ENCODE measurements at places on chromosomes 13 and 19. TPM values are rescaled to one million over a fixed set of nuclear protein-coding genes. Genes with fewer than 3 reads are reported as not detected.

DNA sequence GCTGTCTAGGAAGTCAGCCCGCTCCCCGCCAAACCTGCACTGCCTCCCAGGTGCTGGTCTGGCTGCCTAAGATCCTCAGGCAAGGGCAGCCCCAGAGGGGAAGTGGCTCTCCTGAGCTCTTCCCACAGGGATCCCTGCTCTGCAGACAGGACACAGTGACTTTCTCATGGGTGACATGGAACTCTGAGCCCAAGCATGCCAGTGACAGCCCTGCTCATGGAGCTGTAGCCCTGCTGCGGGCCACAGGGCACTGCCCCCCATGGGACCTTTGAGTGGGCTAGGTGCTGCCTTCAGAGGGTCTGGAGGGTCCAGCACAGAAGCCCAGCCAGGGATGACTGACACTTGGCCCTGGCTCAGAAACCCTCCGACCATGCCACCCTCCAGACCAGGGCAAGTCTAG lies 109.1 kb downstream of the TUBA3C start:
- H3K27ac ChIP-seq = no peak overlapping the region
- no peaks in the 10 kb centered on the region for H3K36me3 ChIP-seq
- no peak overlapping the region for H3K4me3 ChIP-seq

DNA sequence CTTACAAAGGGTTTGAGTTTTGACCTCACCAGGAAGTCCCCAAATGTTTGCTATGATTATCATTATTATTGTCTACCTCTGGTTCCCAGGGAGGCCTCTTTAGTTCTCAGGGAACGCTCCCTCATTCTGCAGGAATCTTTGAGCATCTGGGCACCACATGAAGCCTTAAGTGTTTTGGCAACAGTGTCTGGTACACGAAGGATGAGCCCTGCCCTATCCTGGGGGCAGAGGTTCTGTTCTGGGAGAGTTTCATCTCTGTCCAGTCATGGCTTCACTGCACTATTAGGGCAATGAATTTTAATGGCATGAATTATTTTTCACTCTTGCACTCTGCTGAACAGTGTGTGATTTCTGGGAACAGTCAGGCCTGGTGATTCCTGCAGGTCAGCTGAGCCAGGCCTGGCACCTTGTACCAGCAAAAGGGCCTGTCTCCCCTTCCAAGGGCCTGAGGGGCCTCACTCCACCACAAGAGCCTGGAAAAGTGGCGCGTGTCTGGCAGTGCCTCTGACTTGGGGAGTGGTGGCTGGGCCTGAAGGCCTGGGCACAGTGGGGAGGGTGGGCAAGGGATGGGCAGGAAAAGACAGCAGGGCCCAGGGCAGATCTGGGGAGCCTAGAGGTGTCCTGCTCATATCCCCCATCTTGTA lies 4.6 kb downstream of the FAM187B start:
- no peak for DNase-seq
- no peak overlapping the region for H3K4me3 ChIP-seq
- H3K27me3 ChIP-seq = no peaks in the 10 kb centered on the region
- H3K4me1 ChIP-seq = no peaks in the 10 kb centered on the region
- no peaks in the 10 kb centered on the region for H3K36me3 ChIP-seq

- H3K4me1 ChIP-seq = no peaks in the 10 kb centered on the region
- no peak overlapping the region for H3K27ac ChIP-seq
- no peaks in the 10 kb centered on the region for H3K27me3 ChIP-seq
- no peaks in the 10 kb centered on the region for H3K36me3 ChIP-seq
Observed at GRCh38 chr19:54673222-54673621, 10.4 kb downstream of the LILRB4 start.

GRCh38 chr13:102580552-102581169 lies 16.1 kb upstream of the TPP2 start:
- no peak for DNase-seq
- H3K27me3 ChIP-seq = no peaks in the 10 kb centered on the region
- no peak overlapping the region for H3K4me3 ChIP-seq
- H3K27ac ChIP-seq = no peak overlapping the region
- H3K36me3 ChIP-seq = no peaks in the 10 kb centered on the region

DNA sequence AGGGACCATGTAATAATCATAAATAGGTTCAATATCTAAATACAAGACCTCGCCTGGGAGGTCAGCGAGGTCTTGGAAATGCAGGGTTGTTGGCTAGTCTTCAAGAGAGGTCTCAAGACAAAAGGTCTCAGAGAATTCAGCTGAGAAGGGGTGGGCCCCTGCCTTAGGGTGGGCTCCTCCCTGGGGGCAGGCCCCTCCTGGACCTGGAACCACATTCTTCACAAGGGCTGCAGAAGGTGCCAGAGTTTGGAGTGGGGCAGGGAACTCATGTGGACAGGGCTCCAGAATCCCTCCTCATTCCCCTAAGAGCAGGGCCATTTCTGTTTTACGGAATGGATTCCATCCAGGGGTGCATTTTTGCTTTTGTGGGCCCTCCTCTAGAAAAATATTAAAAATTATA lies 10.2 kb downstream of the CEACAM18 start:
- DNase-seq = no peak
- no peaks in the 10 kb centered on the region for H3K36me3 ChIP-seq
- H3K4me3 ChIP-seq = no peak overlapping the region

DNA sequence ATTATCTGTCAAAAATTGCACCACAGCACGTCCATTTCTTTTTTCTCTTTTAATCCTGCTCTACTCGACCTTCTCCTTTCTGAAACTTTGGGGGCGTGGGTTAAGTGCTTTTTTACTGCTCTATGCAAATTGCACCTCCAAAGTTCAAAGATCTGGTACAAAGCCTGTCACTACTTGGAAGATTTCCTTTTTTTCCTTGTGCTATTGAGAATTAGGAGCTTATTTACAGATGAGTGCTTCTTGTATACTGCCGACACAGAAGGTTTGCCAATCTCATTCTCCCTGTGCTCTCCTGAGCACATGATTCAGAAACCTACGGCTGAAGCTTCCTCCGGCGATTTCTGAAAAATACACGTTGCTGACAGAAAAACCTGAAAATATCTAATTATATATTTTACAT lies 94.8 kb downstream of the TEX29 start:
- DNase-seq = no peak
- peaks cover 11% of the 10 kb centered on the region for H3K27me3 ChIP-seq
- no peaks in the 10 kb centered on the region for H3K36me3 ChIP-seq
- H3K4me1 ChIP-seq = no peaks in the 10 kb centered on the region

The UBE2L5 gene
- total RNA-seq = not detected

The TLE6 gene
- total RNA-seq = 1.3 TPM

- H3K36me3 ChIP-seq = no peaks in the 10 kb centered on the region
- H3K4me3 ChIP-seq = no peak overlapping the region
- H3K27me3 ChIP-seq = no peaks in the 10 kb centered on the region
- peaks cover 44% of the 10 kb centered on the region for H3K4me1 ChIP-seq
- DNase-seq = peak; percentile 42
Observed at GRCh38 chr13:33207615-33207961, 78.0 kb downstream of the STARD13 start.

DNA sequence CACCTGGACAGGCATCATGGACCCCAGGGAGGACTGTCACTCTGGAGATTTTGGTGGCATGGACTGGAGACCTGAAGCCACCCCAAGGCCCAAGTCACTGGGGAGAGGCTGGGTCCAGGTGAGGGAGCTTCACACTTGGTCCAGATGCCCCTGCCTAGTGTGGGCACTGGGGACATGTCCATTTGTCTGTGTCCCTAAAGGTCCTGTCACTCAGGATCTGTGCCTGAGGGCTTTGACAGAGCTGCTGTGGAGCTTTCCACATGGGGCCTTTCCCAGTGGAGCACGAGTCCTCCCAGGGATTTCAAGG lies 40.5 kb upstream of the CEACAM8 start:
- no peak overlapping the region for H3K27ac ChIP-seq
- no peak for DNase-seq
- H3K4me3 ChIP-seq = no peak overlapping the region
- no peaks in the 10 kb centered on the region for H3K4me1 ChIP-seq
- no peaks in the 10 kb centered on the region for H3K36me3 ChIP-seq

DNA sequence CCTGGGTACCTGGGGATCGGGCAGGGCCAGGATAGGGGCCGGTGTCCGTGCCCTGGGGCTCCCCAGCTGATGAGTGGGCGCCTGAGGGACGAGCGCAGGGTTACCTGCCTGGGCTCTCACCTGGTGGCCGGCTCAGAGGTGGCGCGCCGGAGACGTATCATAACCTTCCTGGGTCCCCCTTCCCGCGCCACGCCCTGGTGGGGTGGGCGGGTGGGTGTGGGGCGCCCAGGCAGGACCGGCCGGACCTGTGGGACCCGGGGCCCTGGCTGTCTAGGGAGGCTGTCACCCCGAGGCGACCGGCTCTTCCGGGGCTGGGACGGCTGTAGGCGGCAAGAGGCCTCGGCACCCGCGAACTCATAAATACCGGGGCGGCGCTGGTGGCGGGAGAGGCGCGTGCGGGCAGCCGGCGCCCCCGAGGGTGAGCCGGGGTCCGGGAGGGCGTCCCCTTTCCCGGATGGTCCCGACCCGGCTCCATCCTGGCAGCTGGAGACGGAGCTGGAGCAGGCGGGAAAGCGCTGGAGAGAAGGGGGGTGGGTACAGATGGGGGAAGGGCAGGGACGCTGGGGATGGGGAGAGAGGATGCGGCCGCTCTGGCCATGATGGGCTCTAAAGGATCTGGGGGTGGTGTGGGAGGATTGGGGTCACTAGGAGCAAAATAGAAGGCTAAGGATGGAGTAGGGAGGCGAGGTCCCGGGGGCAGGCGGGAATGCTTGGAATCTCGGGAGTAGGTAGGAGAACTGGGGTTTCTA lies at the start of gene ACP7:
Gene ACP7, plus strand, starts transcription at position 386 of the 749 bp plus-strand sequence. CDS start 902 bp downstream, outside the sequence.
- H3K27me3 ChIP-seq = no peaks in the 10 kb centered on the region
- DNase-seq = no peak
- H3K4me3 ChIP-seq = peak within 1 kb of the TSS; percentile 27
- no peaks in the 10 kb centered on the region for H3K36me3 ChIP-seq
- H3K4me1 ChIP-seq = no peaks in the 10 kb centered on the region

GRCh38 chr19:1853295-1854038 lies 5.2 kb upstream of the REXO1 start:
- no peaks in the 10 kb centered on the region for H3K27me3 ChIP-seq
- DNase-seq = peak; percentile 76
- no peaks in the 10 kb centered on the region for H3K4me1 ChIP-seq
- H3K4me3 ChIP-seq = no peak overlapping the region
- H3K36me3 ChIP-seq = no peaks in the 10 kb centered on the region

DNA sequence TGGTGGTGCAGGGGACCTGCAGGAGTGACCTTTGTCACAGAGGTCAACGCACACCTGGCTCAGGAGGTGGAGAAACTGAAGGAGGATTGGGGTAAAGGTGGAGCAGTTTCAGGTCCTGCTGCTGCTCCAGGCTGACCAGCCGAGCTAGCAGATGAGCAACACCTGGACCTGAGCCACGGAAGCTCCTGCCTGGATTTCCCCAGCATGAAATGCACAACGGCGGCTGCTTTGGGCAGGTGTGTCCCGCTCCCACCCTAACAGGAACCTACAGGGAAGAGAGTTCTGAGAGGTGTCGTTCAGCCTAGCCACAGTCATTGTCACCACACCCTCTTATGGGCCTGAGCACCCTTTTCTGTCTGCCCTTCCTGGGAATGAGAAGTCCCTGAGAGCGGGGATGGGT lies 15.7 kb upstream of the CD177 start:
- no peaks in the 10 kb centered on the region for H3K27me3 ChIP-seq
- H3K4me3 ChIP-seq = no peak overlapping the region
- H3K4me1 ChIP-seq = no peaks in the 10 kb centered on the region
- no peaks in the 10 kb centered on the region for H3K36me3 ChIP-seq
- H3K27ac ChIP-seq = no peak overlapping the region

GRCh38 chr19:6720369-6721137 lies at the start of gene C3:
TSS of gene C3 (minus strand) at chr19:6720650. CDS start at chr19:6720589, 61 bp downstream.
- peak; percentile 70 for DNase-seq
- H3K27ac ChIP-seq = no peak within 1 kb of the TSS
- no peaks in the 10 kb centered on the region for H3K36me3 ChIP-seq
- H3K4me3 ChIP-seq = no peak within 1 kb of the TSS
- H3K27me3 ChIP-seq = no peaks in the 10 kb centered on the region
- H3K4me1 ChIP-seq = peaks cover 49% of the 10 kb centered on the region

The IRGQ gene
- total RNA-seq = 12.4 TPM

DNA sequence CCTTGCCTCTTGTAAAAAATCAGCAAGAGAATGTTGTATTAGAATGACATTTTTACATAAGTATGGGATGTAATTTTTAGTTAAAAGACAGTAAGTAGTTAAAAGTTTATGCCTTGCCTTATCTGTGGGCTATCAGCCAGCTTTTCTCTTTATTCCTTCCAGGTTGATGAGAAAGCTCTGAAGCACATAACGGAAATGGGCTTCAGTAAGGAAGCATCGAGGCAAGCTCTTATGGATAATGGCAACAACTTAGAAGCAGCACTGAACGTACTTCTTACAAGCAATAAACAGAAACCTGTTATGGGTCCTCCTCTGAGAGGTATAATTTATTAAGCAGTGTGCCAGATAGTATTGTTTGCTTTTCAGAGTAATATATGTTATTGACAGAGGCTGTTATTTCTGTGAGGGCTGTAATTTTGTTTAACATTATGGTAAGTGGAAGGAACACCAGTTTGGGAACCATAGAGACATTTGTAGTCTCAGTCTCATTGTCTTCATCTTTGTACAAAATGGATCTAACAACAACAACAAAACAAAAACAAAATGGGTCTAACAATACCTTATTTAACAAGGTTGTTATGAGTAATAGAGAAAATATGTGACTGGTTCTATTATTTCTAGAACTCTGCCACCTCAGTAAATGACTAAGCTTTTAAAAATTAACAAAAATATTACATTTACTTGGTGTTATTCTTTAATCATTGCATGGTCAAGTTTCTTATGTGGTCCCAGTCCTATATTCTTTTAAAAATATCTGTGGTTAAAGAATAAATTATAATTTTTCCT lies 112.8 kb downstream of the TDRD3 start:
- no peaks in the 10 kb centered on the region for H3K4me1 ChIP-seq
- H3K4me3 ChIP-seq = no peak overlapping the region
- H3K27ac ChIP-seq = no peak overlapping the region
- H3K36me3 ChIP-seq = peaks cover 23% of the 10 kb centered on the region
- no peak for DNase-seq
- H3K27me3 ChIP-seq = no peaks in the 10 kb centered on the region

All from pancreas (tissue), 10 donors.